Heart left ventricle (tissue), 16 donors: ENCODE measurements at places on chromosomes 5 and 9.
A peak's percentile ranks its signal among the peaks of the same experiment; 100 is the strongest.

GRCh38 chr9:89483592-89484474 lies 14.1 kb downstream of the SEMA4D start:
- H3K4me3 ChIP-seq: peak overlapping the region; percentile 42

DNA sequence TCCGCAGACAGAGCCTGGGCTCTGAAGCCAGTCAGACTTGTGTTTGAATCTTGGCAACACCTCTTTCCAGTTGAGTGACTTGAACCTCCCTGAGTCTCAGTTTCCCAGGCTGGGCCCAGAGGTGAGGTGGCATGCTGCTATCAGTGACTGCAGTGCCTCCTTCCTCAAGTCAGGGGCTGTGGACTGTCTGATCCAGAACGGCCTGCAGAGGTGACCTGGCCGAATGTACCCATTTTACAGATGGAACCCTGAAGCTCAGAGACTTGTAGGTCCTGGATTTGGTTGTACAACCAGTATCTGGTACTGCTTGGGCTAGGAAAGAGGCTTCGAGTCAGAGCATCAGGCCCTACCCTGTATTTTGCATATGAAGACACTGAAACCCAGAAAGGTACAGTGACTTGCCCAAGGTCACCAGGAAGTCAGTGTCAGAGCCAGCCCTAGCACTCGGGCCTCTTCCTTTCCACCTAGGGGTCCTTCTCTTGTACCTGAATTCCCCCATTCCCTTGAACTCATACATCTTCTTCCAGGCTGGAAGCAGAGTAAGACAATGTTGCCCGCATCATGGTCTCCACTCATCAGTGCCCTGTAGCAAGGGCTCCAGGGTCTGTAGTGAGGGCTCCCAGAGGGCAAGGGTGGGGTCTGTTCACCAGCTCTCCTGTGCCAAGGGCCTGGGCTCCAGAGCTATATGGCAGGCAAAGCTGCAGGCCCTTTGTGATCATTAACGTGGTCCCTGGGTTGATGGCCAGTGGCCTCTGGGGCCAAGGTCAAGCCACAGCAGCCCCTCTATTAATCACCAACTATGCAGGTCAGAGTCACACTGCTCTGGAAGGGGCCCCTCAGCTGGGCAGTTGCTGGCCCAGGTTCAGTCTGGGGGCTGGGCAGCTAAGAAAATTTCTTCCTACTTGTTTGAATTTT lies 28.5 kb downstream of the GSN start:
- no peaks in the 10 kb centered on the region for H3K27me3 ChIP-seq
- peaks cover 90% of the 10 kb centered on the region for H3K4me1 ChIP-seq
- peak overlapping the region; percentile 96 for H3K27ac ChIP-seq
- H3K4me3 ChIP-seq: no peak overlapping the region
- H3K36me3 ChIP-seq: no peaks in the 10 kb centered on the region

DNA sequence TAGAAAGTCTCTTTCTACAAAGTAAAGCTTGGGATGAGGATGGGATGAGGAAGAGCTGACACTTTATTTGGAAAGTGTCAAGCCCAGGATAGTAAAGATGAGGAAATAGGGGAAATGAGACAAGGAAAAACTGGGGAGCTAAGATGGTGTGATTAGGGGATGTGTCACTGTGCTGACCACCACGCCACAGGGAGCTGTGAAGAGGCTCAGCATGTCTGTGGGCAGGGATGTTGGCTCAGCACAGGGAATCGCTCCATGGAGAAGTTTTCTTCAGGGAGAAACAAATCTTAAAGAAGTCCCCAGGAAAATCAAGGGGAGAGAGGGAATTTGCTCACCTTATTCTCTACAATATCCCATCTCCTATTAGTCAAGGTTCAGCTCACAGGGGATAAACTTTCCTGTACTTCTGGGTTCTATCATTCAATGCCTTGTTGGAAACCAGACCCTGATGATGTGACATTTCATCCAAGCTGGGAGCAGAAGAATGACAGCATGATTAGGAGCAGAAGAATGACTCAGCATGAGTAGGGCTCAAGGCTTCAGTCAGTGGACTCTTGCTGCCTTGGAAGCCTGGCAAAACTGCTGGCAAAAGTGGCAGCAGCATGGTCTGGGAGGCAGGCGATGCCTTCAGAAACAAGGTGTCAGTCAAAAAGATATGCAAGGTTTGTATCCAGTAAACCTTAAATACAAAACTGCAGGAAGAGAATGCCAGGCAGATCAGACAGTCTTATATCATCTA lies 4.9 kb downstream of the HSPB3 start:
- no peak overlapping the region for H3K4me3 ChIP-seq
- H3K4me1 ChIP-seq: peaks cover 18% of the 10 kb centered on the region
- no peak overlapping the region for H3K27ac ChIP-seq
- no peaks in the 10 kb centered on the region for H3K27me3 ChIP-seq
- no peaks in the 10 kb centered on the region for H3K36me3 ChIP-seq

- peak overlapping the region; percentile 90 for H3K27ac ChIP-seq
- DNase-seq: peak; percentile 81
- no peaks in the 10 kb centered on the region for H3K27me3 ChIP-seq
Measured at GRCh38 chr9:89999534-90000370, 394.9 kb downstream of the GADD45G start.

DNA sequence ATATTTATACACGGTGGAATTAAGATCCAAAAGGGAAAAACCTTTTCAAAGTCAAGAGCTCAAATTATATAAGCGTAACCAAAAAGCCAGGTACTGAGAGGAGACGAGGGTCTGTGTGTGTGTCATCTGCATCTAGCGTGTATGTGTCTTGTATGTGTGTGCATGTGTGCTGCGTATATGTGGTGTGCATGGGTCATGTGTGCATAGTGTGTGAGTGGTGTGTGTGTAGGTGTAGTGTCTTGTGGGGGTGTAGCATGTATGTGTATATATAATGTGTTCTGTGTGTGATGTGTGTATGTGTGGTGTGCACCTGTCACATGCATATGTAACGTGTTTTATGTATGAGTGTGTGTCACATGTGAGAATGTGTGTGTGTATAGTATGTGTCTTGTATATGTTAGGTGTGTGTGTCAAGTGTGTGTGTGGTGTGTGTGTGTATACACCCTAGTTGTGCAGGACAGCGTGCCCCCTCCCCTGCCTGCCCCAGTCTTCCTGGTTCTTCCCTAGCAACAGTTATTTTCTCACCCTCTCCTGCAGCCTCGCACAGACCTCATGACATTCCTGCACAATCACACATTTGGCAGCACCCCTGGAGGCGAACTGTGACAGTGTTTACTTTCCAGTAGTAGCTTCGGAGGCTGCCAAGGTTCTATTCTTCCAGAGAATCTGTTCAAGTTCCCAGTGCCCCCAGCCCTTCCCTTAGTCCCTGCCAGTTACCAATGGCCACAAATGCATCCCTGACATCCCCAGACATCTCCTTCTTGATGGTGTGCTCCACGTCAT lies 27.1 kb upstream of the TNIP1 start:
- no peaks in the 10 kb centered on the region for H3K27me3 ChIP-seq
- peak overlapping the region; percentile 73 for H3K27ac ChIP-seq
- peak; percentile 74 for DNase-seq
- peaks cover 7% of the 10 kb centered on the region for H3K36me3 ChIP-seq
- peaks cover 29% of the 10 kb centered on the region for H3K4me1 ChIP-seq

DNA sequence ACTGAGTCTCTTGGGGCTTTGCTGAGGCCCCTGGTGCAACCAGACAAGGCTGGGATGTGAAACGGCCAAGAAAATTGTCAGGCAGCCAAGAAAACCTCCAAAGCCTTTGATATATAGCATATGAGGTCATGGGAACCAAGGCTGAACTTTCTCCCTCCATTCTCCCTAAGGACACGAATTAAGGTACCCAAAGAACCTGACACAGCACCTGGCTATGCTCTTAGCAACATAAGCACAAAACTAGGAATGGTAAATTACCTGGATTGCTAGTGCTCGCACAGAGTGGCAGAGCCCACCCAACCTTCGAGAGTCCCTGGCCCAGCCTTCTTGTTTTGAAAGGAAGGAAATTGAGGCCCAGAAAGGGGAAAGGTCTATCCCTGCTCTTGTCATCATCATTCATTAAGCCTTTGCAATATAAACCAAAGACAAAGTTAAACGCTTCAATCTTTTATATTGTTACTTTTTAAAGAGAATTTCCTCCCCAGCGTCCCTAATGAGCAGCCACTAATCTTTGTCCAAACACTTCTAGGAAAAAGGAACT lies 220.0 kb upstream of the NR4A3 start:
- H3K27me3 ChIP-seq: no peaks in the 10 kb centered on the region
- H3K27ac ChIP-seq: no peak overlapping the region
- H3K4me3 ChIP-seq: no peak overlapping the region
- H3K4me1 ChIP-seq: no peaks in the 10 kb centered on the region
